ENCODE measurements at places on chromosomes 3 and 15. TPM values are rescaled to one million over a fixed set of nuclear protein-coding genes. Genes with fewer than 3 reads are reported as not detected.

Gene HESX1
- not detected for total RNA-seq

Gene CD200R1L
- total RNA-seq, result not detected

Gene ZNF80
- not detected for total RNA-seq

Gene CCDC80
- total RNA-seq, result 3.0 TPM

Gene SLC22A14
- under 0.01 TPM for total RNA-seq
